ENCODE measurements at places on chromosomes 1 and 21.
A peak's percentile ranks its signal among the peaks of the same experiment; 100 is the strongest.

DNA sequence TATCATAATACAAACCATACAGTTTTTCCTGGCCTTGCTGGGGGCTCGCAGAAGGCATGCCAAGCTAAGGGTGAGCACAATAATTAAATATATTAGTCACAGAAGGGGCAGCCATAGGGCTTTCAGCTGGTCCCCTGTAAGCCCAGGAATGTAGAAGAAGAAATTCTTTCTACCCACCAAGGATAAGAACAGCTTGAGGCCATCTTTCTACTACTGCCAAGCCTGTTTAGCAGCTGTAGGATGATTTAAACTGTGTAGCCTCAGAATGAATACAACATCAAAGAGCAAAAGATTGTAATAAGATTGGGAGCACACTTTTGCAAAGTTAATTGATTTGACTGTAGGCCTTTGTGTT lies 171.5 kb downstream of the LRRC7 start:
- DNase-seq, result no peak

DNA sequence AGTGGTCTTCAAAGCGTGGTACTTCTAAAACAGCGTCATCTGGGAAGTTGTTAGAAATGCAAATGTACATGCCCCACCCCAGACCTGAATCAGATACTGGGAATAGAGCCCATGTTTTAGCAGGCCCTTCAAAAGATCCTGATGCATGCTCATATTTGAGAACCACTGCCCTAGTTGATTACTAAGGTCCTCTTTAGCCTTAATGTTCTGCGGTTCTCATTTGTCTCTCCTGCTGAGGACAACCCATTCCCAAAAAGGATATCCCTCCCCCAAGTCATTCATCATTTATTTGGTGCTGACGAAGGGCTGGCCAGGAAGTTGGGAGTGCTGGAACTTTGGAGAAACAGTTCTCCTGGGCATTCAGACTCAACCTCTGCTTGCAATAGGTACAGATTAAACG lies 92.4 kb upstream of the RALGPS2 start:
- no peak for DNase-seq

DNA sequence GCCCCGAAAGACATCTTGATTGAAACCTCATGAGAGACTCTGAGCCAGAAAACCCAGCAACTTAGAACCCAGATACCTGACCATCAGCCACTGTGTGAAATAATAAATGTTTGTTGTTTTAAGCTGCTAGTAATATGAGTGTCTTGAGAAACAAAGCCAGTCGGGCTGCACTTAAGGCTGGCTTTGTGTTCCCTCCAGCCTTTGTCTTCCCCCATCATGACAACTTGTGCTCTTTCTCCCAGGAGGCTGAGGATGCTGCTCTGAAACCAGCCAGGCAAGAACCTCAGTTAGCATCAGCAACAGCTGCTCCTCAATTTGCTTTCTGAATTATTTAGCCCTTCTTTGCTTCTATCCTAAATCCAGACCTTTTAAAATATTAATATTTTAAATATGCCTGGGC lies 78.2 kb downstream of the SLC16A1 start:
- DNase-seq, result no peak

DNA sequence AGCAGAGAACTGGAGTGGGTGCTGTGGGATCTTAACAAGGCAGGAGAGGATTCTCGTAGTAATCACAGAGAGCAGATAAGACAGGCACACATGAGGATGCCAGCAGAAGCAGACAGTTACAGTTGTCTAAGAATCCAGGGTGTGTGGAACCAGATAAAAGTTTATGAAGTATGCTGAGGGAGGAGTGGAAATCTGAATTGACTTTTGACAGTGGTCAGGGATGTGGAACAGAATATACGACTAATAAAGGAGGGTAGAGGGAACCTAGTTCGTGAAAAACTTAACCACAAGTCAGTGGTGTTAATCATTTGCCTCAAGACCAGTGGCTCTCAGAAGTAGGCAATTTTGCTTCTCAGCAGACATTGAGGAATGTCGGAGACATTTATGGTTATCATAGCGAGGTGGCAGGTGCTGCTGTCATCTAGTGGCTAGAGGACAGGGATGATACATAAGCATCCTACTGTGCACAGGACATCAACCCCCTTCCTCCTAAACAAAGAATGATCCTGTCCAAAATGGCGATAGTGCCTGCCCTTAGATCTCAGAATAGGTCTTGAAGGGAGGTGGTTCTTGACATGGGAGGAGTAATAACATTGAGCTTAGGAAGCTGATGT lies 3.0 kb downstream of the LRRC8D start:
- no peak for DNase-seq

GRCh38 chr1:150213170-150214098 lies 22.5 kb downstream of the ANP32E start:
- DNase-seq, result no peak

- DNase-seq, result no peak
These were observed 520 bp upstream of the MR1 start for GRCh38 chr1:181033128-181033798.

DNA sequence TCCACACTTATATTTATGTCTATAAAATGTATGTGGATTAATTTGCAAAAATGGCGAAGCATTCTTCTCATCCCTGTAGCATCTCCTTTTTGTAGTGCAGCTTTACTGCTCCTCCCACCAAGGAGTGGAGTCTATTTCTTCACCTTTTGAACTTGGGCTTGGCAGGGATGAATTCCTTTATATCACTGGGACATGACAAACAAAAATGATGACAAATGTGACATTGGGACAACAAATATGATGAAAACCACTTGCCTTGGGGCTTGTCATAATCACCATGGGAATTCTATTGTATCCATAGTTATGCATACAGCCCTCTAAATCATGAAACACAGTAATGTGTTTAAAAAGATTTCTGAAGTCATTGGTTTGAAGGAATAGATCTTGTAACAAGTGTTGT lies 155.0 kb downstream of the TNFSF18 start:
- DNase-seq, result no peak

- DNase-seq, result no peak
These were observed 7.3 kb upstream of the HPCAL4 start for GRCh38 chr1:39698568-39698967.

- DNase-seq, result no peak
These were observed 215.3 kb downstream of the SDCCAG8 start for GRCh38 chr1:243471026-243471685.

GRCh38 chr1:112231331-112231730 lies 164.7 kb upstream of the CTTNBP2NL start:
- DNase-seq, result no peak

- DNase-seq, result peak; percentile 94
These were observed 166.9 kb downstream of the IER5 start for GRCh38 chr1:181255270-181255929.

DNA sequence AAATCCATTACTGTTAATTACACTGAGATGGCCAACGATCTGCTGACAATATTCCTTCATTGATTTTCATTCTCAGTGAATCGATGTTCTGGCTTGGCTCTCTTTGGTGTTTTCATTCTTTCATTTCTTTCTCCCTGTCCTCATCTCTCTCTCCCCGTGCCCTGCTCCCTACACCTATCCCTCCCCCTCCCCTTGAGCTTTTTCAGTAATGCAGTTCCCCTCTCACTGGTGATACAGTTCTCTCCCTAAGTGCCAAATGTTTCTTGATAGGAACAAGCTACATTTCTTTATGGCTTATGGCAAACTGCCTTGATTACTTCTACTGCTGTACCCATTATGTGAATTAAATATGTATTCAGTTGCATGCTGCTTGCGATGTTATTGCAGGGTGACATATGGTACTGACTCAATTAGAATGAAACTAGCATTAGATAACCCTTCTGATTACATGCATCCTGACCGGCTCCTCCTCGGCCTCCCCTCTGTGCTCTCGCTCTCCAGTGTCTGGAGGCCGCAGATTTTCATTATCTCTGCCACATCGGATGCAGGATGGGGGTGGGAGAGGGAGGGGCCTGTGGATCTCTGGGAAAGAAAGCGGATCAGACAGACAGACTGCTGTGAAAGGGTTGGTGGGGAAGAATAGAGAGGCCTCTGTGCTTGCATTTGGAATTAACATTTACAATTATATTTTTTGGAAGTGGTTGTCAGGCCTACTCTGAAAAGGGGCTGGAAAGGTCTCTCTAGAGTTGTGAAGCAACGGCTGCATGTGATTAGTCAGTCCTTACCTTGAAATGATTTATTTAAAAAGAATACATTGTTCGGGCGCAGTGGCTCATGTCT lies 130.9 kb downstream of the PBX1 start:
- no peak for DNase-seq

GRCh38 chr1:119075614-119076013 lies 64.8 kb downstream of the WARS2 start:
- DNase-seq, result peak; percentile 37

DNA sequence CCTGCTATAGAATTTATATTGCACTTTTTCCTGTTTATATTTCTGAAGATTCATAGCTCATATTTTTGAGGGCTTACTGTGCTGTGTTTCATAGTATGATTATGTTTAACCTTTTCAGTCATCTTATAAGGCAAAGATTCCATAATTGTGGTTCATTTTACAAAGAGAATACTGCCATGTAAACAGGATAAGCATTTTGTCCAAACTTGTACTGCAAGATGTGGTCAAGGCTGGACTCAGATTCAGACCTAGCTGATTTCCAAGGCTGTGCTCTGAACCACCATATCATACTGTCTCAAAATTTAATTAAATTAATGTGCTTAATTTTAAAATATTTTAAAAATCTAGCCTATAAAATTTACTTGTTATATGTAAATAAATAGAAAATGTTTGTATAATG lies 31.4 kb downstream of the STXBP3 start:
- no peak for DNase-seq

DNA sequence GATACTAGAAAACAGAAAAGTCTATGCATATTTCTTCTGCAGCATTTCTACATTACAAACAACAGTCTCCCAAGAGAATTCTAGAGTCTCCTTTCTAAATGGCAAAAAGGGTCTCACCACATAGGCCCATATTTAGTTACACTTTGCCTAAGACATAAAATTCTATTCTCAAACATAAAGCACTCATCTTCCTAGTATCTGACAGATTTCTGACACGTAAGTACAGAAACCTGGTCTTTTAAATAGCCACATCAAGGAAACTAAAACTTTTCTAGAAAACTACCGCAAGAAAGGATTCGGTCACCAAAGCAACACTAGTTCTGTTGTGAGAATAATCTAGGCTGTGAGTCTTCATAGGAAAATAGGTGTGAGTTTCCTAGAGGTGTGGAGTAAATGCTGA lies 33.6 kb upstream of the CTSK start:
- DNase-seq, result no peak

DNA sequence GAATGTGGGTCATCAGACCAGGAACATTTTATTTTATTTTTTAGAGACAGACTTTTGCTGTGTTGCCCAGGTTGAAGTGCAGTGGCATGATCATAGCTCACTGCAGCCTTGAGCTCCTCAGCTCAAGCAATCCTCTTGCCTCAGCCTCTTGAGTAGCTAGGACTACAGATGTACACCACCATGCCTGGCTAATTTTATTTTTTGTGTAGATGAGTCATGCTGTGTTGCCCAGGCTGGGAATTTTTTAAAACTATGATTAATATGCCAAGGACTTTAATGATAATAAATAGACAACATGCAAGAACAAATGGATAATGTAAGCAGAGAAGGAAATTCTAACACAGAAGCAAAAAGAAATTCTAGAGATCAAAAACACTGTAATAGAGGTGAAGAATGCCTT lies 142.4 kb downstream of the AK5 start:
- no peak for DNase-seq

DNA sequence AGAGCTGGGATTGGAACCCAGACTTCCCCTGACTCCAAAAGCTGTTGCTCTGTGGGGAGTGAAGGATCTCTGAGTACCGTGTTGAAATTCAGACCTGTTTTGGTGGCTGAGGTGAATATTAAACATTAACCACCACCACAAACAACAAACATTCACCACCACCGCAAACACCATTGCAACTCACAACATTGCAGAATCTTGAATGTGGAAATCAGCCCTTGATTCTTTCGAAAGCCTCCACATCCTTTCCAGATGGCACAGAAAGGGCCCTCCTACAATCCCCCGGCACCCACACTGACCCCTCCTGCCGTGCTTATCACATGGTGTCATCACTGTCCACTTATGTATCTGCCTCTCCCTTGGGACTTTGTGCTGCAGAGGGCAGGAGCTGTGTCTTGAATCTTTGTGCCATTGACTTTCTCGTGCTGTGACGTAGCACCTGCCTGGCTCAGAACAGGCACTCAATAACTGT lies 1.4 kb downstream of the CDA start:
- DNase-seq, result no peak

DNA sequence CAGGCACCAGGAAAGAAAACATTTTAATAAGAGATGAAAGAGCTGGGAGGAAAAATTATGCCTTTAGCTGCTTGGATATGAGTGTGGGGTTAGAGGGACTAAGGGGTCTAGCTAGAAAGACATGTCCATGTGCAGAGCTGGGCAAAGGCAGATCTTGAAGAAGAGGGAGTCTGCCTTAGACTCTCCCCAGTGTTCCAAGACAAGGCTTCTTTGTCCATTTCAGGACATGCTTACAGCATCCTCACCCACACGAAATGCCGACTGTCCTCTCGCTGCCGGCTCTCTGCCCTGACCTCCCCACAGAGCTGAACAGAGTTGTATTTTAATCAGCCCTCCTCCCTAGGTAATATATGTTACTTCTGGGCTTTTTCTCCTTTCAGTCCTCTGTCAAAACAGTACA lies 100.7 kb upstream of the ATP1B1 start:
- DNase-seq, result no peak

DNA sequence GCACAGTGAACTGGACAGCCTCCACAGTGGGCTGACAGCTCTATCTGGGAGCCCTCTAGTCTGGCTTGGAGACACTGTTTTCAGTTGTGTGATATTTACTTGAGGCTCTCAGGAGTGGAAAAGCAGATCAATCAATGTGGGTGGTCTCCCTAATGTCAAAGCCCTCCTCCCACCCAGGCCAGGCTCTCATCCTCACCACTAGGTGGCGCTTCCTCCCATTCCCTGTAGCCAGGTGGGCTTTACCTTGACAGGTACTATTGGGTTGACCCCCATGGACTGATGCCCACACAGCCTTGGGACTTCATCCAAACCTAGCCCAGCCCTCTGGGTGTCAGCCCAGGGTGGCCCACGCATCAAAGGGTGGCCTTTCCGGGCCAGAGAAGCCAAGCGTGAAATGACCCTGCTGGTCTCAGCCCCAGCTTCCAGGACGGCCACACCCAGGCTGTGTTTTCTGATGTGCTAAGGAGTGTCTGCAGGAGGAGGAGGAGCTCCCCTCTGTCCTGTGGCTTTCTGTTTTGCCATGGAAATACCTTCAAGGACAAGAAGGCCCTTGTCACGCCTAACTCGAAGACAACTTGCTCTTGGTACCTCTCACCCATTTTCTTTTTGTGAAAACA lies 54.0 kb downstream of the CLIC6 start:
- no peak for DNase-seq

DNA sequence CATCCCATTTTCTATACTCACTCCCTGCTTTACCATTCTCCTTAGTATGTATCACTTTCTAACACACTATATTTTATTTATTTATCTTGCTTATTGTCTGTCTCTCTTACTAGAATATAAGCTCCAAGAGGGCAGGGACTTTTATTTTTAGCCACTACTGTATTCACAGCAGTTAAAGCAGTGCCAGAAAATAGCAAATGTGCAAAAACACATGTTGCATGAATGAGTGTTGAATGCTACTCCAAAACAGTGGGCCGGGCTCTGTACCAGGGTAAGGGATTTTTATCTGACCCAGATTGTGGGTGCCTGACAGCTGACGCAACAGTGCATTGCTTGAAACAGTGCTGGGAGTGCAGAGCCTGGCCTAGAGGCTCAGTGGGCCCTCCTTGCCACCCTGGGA lies 24.7 kb downstream of the COL16A1 start:
- DNase-seq, result no peak

GRCh38 chr1:87449348-87449963 lies 120.8 kb downstream of the LMO4 start:
- no peak for DNase-seq

GRCh38 chr1:178625695-178626094 lies 99.3 kb upstream of the RALGPS2 start:
- DNase-seq, result no peak

- no peak for DNase-seq
These were observed 46.8 kb downstream of the NTMT2 start for GRCh38 chr1:170192546-170192945.

All from AG04449 (cell line).